ENCODE measurements at places on chromosomes 16 and 17.

DNA sequence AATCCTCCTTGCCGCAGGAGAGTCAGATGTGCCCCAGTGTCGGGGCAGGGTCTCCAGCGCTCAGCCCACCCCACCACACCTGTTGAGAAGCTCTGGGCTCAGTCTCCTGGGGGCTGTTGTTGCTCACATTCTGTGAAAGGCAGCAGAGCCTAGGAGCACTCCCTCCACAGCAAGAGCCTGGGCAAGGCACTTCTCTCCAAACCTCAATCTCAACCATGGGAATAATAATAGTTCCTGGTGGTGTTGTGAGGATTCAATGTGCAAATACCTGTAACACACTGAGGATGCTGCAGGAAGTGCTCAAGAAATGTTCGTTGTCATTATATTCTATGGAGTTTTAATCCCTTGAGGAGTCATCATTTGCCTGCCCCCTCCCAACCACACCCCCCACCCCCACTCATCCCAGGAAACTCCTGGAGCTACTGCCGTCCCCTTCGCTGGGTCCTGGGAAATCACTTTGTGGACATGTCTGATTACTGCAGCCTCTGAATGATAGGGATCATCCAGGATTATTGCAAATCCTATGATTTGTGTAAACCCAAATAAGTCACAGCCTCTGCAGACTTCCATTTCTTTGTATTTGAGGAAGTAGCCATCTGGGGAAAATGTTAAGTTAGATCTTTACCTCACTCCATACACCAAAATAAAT is 61.5 kb downstream of the CCT6B start:
- DNase-seq: no peak

GRCh38 chr16:52545222-52545897 is 1.6 kb downstream of the TOX3 start:
- DNase-seq: no peak

DNA sequence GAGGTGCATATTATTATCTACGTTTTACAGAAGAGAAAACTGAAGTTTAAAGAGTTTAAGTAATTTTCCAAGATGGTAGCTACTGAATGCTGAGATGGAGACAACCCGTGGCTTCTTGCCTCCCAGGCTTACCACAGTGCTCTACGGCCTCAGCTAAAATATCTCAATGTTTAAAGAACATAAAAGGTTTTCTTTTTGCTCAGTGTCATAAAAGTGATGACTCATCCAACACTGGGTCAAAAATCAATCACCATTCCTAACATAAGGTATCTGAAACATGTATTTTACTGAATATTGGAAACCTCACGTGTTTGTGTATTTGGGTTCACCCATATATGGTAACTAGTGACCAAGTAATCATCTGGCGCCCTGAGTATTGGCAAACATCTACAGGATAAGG is 18.4 kb downstream of the ABCA9 start:
- no peak for DNase-seq

- no peak for DNase-seq
Observed at GRCh38 chr16:80751167-80751566, 53.2 kb downstream of the CDYL2 start.

DNA sequence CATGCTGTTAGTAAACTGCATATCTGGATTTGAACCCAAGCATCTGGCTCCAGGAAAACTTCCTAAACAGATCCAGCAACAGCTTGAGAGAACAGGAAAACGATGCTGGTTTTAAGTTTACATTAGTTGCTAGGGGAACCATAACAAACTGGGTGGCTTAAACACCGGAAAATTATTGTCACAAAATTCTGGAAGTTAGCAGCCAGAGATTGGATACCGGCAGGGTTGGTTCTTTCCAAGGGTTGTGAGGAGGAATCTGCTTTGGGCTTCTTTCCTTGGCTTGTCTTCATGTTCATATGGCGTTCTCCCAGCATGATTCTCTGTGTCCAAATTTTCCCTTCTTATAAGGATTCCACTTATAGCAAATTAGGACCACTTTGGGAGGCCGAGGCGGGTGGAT is 276.9 kb upstream of the TOM1L1 start:
- DNase-seq: no peak

DNA sequence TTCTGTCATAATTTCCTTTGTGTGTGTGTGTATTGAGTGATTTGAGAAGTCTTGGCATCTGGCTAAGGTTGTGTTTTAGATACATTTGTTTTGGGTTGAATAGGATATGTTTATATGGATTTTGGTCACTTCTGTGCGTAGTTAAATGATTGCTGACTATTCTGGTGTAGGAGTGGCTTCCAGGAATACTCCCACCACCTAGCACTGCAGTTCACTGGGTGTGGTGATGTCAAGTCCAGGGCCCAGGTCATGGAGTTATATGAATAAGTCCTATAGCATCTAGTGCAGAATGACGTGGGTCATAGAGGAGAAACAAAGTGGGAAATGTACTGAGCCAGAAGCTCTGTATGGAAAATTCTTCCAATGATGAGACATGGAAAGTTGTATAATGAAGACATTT is 465.4 kb upstream of the CCL2 start:
- DNase-seq: no peak

- DNase-seq: no peak
Observed at GRCh38 chr17:82835766-82836512, 3.9 kb downstream of the ZNF750 start.

DNA sequence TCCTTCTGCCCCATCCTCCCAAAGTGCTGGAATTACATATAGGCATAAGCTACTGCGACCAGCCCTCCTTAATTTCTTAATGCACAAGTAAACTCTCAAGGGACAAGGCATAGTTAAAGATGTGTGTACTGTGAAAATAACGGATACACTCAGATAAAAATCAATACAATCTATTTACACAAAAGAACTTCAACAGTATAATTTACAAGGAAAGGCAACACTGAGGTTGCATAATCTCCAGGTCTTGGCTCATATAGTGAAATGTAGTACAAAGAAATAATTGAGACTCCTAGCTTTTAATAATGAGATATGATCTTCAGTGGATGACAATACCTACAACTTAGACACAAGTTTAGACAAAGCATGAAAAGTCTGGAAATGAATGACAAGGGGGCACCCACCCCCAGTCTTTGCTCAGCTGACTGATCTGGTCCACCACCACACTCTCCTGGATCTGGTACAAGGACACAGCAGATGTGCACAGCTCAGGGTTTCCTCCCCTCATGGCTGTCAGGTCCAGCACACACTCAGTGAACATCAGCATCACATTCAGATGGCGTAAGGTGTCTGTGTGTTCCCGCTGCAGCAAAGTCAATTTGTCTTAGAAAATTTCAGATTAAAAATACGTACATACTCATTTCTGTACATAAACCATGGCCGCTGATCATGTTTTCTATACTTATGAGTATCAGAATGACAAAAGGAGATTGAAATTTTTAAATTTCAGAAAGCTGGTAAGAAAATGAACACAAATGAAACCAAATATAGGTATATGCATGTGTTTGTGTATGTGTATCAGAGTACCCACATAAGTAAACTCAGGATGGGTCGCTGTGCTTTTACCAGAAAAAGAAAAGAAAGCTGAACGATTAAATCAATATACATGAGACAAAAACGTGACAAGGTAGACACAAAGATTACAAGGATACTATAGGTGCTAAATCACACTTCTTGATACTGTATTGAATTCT is 33.7 kb upstream of the ALDH3A1 start:
- no peak for DNase-seq

DNA sequence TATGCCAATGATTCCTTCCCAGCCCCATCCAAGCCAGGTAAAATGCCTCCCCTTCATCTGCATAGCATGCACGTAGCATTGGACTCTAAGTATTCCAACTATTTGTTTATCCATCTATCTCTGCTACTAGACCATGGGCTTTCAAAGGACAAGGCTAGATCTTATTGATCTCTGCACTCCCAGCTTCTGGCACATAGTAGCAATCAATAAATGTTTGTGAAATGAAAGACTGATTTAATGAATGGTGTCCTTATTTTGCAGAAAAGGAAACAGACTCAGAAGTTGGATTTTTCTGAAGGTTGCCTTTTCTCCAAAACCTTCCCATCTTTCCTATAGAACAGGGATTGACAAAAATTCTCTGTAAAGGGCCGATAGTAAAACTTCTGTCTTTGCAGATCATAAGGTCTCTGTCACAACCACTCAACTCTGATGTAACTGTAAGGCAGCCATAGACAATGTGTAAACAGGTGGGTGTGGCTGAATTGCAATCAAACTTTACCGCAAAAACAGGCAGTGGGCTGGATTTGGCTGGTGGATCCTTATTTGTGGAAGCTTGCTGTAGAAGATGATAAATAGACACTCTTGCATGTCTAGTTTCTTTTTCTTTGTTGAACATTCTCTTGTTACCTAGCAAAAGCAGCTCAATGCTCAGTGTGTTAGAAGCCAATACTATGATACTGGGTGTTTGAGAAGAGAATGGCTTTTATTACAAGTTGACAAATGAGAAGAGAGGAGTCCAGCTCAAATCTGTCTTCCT is 7.6 kb upstream of the CMTR2 start:
- DNase-seq: no peak

- DNase-seq: no peak
Observed at GRCh38 chr17:72683506-72684404, 408.7 kb downstream of the SLC39A11 start.

DNA sequence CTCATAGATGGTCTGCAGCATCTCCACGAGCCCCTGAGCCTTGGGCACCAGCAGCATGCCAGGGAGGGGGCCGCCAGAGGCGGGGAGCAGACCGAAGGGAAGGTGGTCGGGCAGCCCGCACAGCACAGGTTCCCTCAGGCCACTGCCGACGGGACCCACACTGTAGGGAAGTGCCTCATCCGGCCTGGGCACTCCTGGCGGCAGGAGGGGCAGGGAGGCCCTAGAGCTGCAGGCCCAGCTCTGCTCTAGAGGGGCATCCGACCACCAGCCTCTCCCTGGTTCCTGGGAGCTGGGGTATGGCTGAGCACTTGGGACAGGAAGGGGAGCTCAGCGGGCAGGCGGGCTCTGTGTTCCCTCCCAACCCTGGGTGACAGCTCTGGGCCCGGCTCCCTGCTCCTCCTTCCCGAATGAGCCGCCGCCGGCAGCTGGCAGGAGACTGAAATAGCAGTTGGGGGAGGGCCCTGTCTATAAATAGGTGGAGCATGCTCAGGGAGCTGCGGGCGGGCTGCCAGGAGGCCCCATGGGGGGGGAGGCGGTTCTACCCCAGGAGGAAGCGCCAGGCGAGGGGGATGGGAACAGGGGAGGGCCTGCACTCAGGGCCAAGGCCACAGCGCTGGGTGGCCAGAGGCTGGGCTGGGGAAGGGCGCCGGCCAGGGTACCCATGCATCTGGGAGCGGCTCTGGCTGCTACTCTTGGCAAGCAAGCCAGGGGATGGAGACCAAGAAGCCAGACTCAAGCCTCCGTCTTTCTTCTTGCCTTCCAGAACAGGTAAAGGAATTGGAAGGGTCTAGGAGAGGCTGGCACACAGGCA is 12.4 kb downstream of the HDAC5 start:
- DNase-seq: peak; percentile 98

DNA sequence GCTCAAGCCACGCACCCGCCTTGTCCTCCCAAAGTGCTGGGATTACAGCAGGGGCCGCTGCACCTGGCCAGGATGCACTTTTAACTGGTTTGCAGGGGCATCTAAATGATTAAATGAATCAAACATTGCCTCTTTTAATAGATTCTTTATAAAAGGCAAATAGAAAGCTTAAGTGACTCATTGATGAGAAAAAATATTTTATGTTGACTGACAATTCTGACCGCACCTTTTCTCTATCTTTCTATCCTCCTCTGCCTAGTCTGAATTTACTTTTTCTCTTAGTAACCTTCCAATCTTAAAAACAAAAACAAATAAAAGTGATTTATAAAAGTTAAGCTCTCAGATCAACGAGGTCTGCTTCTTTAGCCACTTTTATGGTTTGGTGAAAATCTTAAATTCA is 35.3 kb downstream of the SLC39A11 start:
- no peak for DNase-seq

GRCh38 chr16:57372372-57373116 is at the start of gene CX3CL1:
Gene CX3CL1 (plus strand): TSS chr16:57372490. CDS start chr16:57372569, 79 bp downstream.
- DNase-seq: peak; percentile 77

- DNase-seq: no peak
Observed at GRCh38 chr17:5705876-5706576, 121.7 kb upstream of the NLRP1 start.

DNA sequence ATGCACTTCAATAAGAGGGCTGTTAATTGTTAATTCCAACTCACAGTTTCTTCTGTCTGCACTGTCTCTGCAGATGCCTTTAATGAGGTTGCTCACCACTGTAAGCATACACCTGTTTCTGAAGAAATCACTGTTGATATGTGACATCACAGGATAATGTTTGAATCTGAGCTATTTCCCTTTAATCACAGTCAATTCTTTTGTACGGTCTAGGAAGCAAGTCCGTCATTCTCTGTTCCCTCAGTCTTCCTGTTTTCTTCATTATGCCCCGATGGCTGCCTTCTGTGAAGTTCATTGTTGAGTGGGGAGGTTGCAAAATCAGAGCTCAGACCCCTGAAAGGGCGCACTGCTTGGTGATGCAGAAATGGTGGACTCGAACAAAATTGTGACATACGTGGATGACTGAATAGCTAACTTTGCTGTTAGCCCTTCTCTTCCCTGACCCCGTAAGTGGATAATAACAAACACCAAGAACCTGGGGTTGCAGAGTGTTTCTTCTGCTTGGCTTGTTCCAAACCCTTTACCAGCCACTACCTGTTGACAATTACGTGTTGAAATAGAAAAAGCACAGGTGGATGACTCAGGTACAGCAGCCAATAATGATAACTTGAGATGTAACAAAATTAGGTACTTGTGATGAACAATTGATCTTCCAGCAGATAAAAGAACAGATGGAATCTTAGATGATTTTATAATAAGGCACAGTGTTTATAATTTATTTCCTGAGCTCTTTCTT is 71.9 kb upstream of the AXIN2 start:
- no peak for DNase-seq

DNA sequence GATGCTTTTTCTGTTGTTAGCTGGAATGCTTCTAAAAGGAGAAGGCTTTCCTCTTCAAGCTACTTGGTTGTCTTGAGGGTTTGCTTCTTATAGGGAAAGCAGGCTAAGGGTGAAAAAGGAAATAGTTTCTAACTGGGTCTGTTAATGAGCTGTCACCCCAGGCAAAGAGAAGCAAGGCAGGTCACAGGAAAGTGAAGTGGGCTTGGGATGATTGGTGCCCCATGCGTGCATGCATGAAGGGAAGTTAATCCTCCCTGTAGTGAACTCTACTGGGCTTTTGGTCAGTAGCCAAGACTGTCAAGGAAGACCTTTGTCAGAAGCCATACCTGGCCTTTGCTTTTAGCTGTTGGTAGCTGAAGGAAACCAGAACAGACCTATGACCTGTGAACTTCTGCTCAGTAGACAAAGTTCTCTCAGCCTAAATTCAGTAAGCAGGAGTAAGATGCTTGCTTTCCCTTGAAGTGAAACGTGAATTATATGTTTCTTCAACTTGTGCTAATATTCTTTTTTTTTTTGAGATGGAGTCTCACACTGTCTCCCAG is 16.5 kb downstream of the TENT4B start:
- no peak for DNase-seq

GRCh38 chr17:570388-570787 is 144.3 kb downstream of the VPS53 start:
- no peak for DNase-seq

- DNase-seq: no peak
Observed at GRCh38 chr16:56780646-56781045, 50.7 kb downstream of the NUP93 start.

DNA sequence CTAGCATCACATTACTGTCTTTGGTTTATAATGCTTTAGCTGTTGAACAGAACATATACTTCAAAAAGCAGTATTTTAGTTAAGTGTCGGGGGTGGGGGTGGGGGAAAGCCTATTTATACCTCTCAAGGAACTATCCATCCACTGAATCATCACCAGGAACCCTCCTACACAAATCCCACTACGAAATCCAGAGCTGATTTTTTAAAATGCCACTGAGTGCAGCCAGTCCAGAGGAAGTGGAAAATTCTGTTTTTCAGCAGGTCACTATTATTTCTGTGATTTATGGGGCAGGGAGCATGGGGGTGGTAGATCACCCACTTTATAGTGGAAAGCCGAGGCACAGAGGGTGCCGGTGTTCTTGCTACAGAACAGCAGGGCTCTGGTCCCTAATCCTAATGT is 284.1 kb downstream of the SOX9 start:
- DNase-seq: no peak

Data from left cardiac atrium (tissue), 4 donors.